ENCODE measurements at places on chromosomes 1 and 21.

- H3K4me1 ChIP-seq: no peaks in the 10 kb centered on the region
- H3K36me3 ChIP-seq: no peaks in the 10 kb centered on the region
- H3K27me3 ChIP-seq: no peaks in the 10 kb centered on the region
- no peak for DNase-seq
Measured at GRCh38 chr1:6951536-6951935, 166.3 kb downstream of the CAMTA1 start.

DNA sequence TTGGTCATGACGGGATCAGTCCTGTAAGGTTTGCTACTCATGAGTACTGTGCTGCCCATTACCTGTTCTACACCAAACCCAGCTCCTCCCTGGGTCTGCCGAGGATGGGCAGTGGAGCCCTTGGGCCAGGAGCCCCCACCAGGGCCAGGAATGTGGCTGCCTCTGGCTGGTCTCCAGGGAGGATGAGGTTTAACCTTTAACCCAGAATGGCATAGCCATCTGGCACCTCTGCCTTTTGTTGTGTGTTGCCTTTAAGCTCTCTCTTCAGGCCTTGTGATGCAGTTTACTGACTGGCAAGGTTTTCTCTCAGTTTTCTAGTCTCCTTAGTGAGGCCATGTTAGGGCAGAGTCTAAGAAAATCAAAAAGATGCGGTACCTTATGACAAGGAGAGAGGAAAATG lies 38.6 kb downstream of the SIPA1L2 start:
- no peaks in the 10 kb centered on the region for H3K36me3 ChIP-seq
- H3K27ac ChIP-seq: no peak overlapping the region
- DNase-seq: no peak
- no peak overlapping the region for H3K4me3 ChIP-seq
- no peaks in the 10 kb centered on the region for H3K27me3 ChIP-seq

- H3K27ac ChIP-seq: no peak overlapping the region
- no peaks in the 10 kb centered on the region for H3K36me3 ChIP-seq
- no peaks in the 10 kb centered on the region for H3K4me1 ChIP-seq
- DNase-seq: no peak
Measured at GRCh38 chr1:59410457-59410856, 113.6 kb downstream of the FGGY start.

- H3K36me3 ChIP-seq: no peaks in the 10 kb centered on the region
- H3K27ac ChIP-seq: no peak overlapping the region
- no peak overlapping the region for H3K4me3 ChIP-seq
- DNase-seq: no peak
- H3K27me3 ChIP-seq: no peaks in the 10 kb centered on the region
Measured at GRCh38 chr21:38957575-38958322, 152.0 kb downstream of the ETS2 start.

GRCh38 chr1:16464917-16465625 lies 24.5 kb downstream of the NECAP2 start:
- H3K4me1 ChIP-seq: no peaks in the 10 kb centered on the region
- no peaks in the 10 kb centered on the region for H3K27me3 ChIP-seq
- DNase-seq: no peak
- H3K27ac ChIP-seq: no peak overlapping the region
